Jurkat, Clone E6-1 (cell line): ENCODE measurements at places on chromosomes 1 and 21.

DNA sequence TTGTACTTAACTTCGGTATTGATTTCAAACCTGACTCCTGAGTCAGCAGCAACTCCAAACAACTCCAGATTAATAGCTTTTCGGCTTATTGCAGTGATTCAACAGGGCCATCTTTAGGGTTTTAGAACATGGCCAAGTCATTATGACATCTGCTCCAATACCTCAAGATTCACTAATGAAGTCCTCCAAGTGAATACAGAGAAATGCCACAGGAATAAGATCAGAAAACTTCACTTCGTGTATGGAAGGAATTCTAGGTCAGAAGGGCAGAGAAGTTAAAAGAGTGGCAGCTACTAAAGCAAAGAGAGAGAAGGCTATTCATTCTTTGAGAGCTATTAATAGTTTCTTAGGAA, 7.6 kb upstream of the C1orf116 start:
- DNase-seq, result no peak

GRCh38 chr1:228429698-228430097, 13.0 kb upstream of the TRIM17 start:
- DNase-seq, result no peak

GRCh38 chr1:178945763-178946266, 74.9 kb upstream of the ANGPTL1 start:
- DNase-seq, result no peak

DNA sequence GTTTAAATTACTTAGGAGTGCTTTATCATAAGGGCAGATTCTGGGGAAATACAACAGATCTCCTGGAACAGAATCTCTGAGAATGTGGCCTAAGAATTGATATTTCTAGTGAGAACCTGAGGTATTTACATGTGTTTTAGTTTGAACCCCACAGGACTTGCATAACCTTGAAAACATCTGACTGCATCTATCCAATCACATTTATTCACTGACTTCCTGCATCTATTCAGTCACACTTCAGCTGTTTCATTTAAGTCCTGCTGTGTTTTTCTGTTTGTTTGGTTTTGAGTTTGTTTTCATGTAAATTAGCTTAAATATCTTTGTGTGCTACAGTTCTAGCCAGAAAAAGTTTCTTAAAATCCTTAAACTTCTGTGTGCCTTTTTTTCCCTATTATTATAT, 1260.7 kb downstream of the PLA2G4A start:
- DNase-seq, result no peak

DNA sequence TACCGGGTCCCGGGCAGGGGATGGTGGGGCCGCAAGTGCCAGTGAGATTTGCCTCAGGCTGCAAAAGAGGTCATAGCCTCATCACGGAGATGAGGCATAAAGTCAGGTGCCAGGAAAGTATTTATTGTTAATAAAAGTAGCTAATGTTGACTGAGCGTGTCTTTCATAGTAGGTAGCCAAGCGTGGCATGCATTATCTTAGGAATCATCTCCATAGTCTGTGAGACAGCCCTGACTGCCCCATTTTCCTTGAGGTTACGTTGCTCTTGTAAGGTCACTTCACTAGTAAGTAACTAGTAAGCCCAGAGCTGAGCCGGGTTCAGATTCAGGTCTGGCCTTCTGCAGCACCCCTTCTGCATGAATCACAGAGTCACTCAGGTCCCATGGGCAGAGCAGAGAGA, 174.2 kb downstream of the CAMTA1 start:
- no peak for DNase-seq

DNA sequence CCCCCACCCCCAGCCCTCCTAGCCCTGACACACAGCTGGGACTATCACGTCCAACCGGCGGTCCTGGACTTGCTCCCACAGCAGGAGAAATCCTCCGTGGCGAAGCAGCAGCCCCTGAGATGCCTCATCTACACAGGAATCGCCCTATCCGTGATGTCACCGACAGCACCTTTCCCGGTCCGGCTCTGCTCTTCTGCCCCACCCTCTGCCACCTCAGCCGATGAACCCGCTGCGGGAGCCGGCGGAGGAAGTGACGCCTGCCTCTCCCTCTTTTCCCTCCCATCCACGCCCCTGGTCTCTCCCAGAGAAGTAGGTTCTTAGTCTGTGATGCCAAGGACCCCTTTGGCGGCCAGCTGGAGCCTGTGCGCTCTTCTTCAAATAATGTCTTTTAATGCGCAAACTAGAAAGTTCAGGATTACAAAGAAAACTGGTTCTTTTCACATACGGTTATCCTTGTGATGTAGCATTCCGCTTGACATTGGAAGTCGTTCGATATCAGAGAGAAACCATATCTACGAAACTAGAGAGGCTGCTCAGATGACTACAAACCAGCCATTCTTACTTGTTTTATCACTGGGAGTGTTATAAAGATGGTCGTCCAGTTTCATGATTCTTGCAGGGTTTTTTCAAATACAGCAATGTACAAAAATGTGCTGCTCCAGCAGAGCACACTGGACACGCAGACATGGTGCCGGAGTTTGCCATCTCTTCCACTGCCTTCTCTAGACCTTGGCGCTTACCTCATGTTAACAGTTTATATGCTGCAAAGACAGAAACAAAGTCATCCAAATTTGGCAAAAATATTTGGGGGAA, 120.3 kb downstream of the PPIAL4G start:
- no peak for DNase-seq

- DNase-seq, result no peak
These were observed 246.5 kb upstream of the VAMP3 start for GRCh38 chr1:7524341-7525337.

GRCh38 chr1:150142083-150142482, 7.6 kb upstream of the PLEKHO1 start:
- DNase-seq, result no peak

DNA sequence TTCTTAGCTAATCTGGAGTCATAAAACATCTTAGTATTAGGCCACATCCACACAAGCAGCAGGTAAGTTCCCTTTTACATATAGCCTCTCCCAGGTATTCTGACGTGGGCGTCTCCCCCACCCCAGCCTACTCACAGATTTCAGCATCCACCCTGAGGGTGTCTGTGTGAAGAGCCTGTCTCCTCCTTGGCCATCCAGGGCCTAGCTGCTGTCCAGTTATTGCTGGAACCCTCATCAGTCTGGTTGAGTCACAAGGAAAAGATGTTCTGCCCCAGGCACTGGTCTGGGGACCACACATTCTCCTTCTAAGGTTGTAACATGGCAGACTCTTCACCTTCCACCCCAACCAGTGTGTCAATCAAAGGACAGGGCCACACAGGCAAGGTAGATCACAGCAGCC, 57.6 kb downstream of the ETS2 start:
- DNase-seq, result no peak

- no peak for DNase-seq
These were observed 23.9 kb downstream of the CHD1L start for GRCh38 chr1:147266381-147266780.

DNA sequence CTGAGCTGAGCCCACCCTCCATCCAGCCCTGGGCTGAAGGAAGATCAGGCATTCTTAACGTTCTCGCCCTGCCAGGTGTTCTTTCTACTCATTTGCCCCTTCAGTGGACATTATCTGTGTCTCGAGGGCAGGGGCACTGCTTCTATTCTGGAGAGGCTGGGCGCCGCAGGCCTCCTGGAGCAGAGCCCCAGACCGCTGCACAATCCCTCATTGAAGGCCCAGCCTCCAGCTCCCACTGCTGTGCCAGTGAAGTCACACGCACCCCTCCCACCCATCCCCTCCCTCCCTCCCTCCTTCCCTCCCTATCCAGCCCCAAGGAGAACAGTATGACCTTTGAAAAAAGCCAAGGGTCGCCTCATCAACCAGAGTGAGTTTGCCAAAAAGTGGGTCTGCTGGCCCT, 76.7 kb downstream of the NFASC start:
- no peak for DNase-seq

- no peak for DNase-seq
These were observed 46.1 kb downstream of the ADAMTS1 start for GRCh38 chr21:26798856-26799751.

GRCh38 chr1:175225805-175226129, 33.2 kb upstream of the KIAA0040 start:
- no peak for DNase-seq

GRCh38 chr1:154866257-154867063, 3.6 kb downstream of the KCNN3 start:
- DNase-seq, result no peak

GRCh38 chr1:17764591-17764990, 9.5 kb downstream of the ACTL8 start:
- no peak for DNase-seq

- no peak for DNase-seq
These were observed 19.8 kb downstream of the ERRFI1 start for GRCh38 chr1:8006037-8006963.

DNA sequence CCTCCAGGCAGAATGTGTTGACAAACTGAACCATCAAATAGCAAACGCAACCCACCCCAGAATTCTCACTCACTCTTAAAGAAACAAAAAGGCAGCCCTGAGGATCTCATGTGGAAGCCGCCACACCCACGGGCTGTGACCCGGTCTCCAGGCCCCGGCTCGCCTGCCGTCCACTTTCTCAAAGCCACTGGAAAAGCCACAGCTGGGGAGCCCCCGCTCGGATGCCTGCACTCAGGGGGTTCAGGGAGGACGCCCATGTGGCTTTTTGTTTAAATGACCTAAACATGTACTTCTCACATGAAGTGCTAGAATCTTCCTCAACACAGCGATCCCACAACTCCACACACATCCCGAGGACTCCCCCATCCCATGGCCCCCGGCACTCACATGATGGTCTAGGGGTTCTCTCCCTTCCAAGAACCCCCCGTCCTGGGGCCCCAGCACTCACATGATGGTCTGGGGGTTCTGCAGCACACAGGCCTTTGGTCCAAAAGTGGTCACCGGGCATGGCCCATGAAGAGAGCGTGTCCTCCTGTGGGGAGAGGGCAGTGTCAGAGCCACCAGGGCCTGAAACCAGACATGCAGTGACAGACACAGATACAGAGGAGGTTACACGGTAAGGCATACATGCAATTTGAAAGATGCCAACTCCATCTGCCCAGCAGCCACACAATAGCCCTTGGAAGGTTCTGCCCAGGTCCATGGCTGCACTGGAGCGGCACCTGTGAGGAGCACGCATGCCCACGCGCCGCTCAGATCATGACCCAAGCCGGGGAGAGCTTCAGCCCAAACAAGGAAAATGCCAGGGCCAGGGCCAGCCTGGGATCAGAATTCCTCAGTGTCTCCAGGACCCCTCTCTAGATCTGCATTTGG, 16.5 kb downstream of the NADK start:
- DNase-seq, result no peak

DNA sequence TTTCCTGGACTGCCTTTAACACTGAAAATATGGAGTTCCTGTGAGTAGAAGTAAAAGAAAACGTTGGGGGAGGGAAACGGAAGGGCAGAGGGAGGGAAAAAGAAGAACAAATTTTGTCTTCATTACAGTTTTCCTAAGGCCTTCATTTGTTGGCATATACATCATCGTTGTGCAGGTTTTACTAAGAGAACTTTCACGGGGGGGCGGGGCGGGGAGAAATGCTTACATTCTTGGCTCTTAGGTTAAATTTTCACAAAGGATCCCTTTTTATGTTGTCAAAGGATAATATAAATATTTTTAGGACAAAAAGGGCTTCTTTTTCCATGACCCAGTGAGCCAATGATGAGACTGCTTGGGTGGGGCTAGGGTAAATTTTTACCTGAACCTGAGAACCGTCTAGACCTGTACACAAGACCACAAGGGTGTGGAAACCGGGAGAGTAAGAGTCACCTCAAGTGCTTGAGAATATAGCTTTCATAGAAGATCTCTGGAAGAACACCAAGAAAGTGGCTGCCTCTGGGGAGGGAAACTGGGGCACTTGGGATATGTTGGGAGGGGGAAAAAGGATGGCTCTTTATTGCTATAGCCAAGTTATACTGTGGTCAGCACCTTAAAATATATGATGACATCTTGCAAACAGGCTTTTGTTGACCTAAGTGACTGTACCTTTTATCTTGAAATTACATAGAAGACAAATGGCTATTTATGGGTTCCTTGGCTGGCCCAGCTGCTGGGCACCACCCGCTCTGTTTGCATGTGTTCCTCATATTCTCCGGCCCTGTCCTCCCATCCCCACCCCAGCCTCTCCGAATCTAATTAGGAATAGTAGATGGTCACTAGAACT, 2.0 kb upstream of the UTP25 start:
- DNase-seq, result no peak

- no peak for DNase-seq
These were observed 4.2 kb upstream of the BSDC1 start for GRCh38 chr1:32398401-32398800.

GRCh38 chr1:243433737-243434370, 178.0 kb downstream of the SDCCAG8 start:
- no peak for DNase-seq

DNA sequence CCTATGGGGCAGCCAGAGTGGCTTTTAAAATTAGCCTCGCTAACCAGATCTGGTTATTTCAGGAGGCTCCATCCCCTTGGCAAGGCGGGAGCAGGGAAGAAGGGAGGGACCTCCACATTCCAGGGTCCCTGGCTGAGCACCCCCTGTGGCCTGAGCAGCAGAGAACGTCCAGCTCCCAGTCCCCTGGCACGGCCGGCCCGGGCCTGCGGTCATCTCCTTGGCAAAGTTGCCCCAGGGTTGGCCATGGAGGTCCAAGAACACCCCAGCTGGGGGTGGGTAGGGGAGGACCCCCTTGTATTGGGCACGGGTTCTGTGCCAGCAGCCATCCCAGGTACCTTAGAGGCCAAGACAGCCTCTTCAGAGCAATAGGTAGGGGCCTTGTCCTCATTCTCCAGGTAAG, 75.9 kb downstream of the RAP1GAP start:
- DNase-seq, result no peak

DNA sequence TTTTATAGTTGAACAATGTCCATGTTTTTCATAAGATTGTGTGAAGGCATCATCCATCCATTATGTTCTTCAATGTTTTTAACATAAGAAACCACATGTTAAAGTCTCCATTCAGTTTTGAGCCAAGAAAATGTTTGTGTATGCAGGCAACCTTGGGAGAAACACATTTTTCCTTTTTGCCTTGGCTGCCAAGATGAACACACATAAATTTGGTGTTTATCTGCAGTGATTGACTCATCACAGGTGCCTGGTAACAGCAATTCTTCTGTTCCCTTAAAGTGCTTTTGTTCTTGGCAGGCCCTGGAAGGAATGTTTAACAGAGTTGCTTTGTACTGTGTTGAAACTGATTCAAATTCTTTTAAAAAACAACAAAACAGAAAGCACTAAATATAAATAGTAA, 709.9 kb upstream of the ADGRL4 start:
- no peak for DNase-seq

- no peak for DNase-seq
These were observed 4.3 kb downstream of the GJB3 start for GRCh38 chr1:34785231-34785874.

DNA sequence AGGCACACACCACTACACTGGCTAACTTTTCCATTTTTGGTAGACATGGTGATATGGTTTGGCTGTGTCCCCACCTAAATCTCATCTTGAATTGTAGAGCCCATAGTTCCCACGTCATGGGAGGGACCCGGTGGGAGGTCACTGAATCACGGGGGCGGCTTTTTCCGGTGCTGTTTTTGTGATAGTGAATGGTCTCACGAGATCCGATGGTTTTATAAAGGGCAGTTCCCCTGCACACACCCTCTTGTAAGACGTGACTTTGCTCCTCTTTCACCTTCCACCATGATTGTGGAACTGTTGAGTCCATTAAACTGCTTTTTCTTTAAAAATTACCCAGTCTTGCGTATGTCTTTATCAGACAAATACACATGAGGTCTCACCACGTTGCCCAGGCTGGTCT, 1.3 kb upstream of the FTCD start:
- no peak for DNase-seq
